ENCODE measurements at places on chromosomes 6 and 20. TPM values are rescaled to one million over a fixed set of nuclear protein-coding genes. Genes with fewer than 3 reads are reported as not detected.

Gene ADTRP
- polyA plus RNA-seq: 0.05 TPM

Gene HS3ST5
- not detected for polyA plus RNA-seq

Gene HDGFL1
- polyA plus RNA-seq: not detected

Gene CARMIL1
- polyA plus RNA-seq: 9.5 TPM

Gene PMEPA1
- 17.3 TPM for polyA plus RNA-seq

Gene BNIP5
- 0.02 TPM for polyA plus RNA-seq

Gene HSPA12B
- polyA plus RNA-seq: 8.9 TPM

Gene KCNQ5
- polyA plus RNA-seq: 0.25 TPM

Gene SOX18
- 26.8 TPM for polyA plus RNA-seq

Gene APOM
- 3.9 TPM for polyA plus RNA-seq

Gene MLN
- not detected for polyA plus RNA-seq

Gene EIF2S2
- 37.3 TPM for polyA plus RNA-seq

Gene CST9L
- not detected for polyA plus RNA-seq

Gene CST5
- polyA plus RNA-seq: not detected

All from right cardiac atrium (tissue), 5 donors.